ENCODE measurements at places on chromosomes 5 and 9.

DNA sequence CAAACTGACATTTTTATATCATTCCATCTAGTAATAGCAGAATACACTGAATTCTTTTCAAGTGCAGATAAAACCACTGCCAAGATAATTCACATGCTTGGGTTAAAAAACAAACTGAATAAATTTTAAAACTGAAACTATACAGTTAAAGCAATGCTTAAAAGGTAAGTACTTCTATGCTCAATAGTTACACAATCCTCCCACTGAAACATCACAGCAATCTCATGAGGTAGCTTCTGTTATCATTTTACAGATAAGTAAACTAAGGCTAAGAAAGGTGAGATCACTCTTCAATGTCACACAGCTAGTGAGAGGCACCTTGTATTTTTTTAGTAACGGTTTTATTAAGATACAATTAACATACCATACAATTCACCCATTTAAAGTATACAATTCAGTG is 13.4 kb upstream of the GOLGA1 start:
- H3K27me3 ChIP-seq: no peaks in the 10 kb centered on the region
- no peaks in the 10 kb centered on the region for H3K36me3 ChIP-seq
- no peaks in the 10 kb centered on the region for H3K4me1 ChIP-seq
- DNase-seq: no peak
- H3K4me3 ChIP-seq: no peak overlapping the region

- peaks cover 3% of the 10 kb centered on the region for H3K36me3 ChIP-seq
- H3K27ac ChIP-seq: no peak overlapping the region
- no peaks in the 10 kb centered on the region for H3K27me3 ChIP-seq
- no peak for DNase-seq
- H3K4me1 ChIP-seq: no peaks in the 10 kb centered on the region
Observed at GRCh38 chr5:27568811-27569210, 530.4 kb upstream of the CDH9 start.

- peak; percentile 50 for DNase-seq
- no peak overlapping the region for H3K4me3 ChIP-seq
- H3K4me1 ChIP-seq: peaks cover 7% of the 10 kb centered on the region
- no peaks in the 10 kb centered on the region for H3K36me3 ChIP-seq
- H3K27me3 ChIP-seq: no peaks in the 10 kb centered on the region
Observed at GRCh38 chr9:7315746-7316145, 483.8 kb downstream of the DMAC1 start.

GRCh38 chr9:91580136-91580535 is 156.5 kb upstream of the NFIL3 start:
- H3K27me3 ChIP-seq: no peaks in the 10 kb centered on the region
- no peak for DNase-seq
- no peaks in the 10 kb centered on the region for H3K36me3 ChIP-seq
- no peaks in the 10 kb centered on the region for H3K4me1 ChIP-seq
- no peak overlapping the region for H3K27ac ChIP-seq
- H3K4me3 ChIP-seq: no peak overlapping the region

- H3K27ac ChIP-seq: no peak overlapping the region
- no peaks in the 10 kb centered on the region for H3K4me1 ChIP-seq
- no peak for DNase-seq
- H3K4me3 ChIP-seq: no peak overlapping the region
- H3K27me3 ChIP-seq: peaks cover 53% of the 10 kb centered on the region
Observed at GRCh38 chr9:77016121-77016525, 3.3 kb upstream of the FOXB2 start.

- H3K36me3 ChIP-seq: no peaks in the 10 kb centered on the region
- no peaks in the 10 kb centered on the region for H3K27me3 ChIP-seq
- no peak overlapping the region for H3K4me3 ChIP-seq
- H3K27ac ChIP-seq: peak overlapping the region; percentile 39
- DNase-seq: no peak
Observed at GRCh38 chr5:177475563-177476427, 2.4 kb upstream of the DBN1 start.

DNA sequence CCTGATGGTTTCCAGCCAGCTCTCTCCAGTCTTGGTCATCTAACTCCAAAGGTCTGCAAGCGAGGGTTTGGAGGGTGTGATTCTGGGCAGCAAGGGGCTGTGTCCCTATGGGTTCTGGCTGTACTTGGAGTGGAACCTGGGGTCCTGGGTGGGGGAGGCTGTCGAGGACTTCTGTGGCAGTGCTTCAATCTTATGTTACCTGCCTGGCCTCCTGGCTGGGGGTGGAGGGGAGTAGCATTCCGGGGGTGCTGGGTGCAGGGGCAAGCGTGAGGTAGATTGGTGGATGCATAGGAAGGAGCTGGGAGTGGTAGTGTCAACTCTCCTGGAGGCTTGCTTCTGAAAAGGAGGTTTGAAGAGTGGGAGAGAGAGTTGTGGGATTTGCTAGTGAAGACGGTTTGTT is 143.4 kb downstream of the HSPA4 start:
- H3K4me1 ChIP-seq: no peaks in the 10 kb centered on the region
- no peaks in the 10 kb centered on the region for H3K36me3 ChIP-seq
- H3K27me3 ChIP-seq: no peaks in the 10 kb centered on the region
- no peak overlapping the region for H3K27ac ChIP-seq
- no peak overlapping the region for H3K4me3 ChIP-seq
- DNase-seq: no peak

GRCh38 chr5:56169281-56169680 is 63.8 kb downstream of the ANKRD55 start:
- H3K27ac ChIP-seq: no peak overlapping the region
- no peaks in the 10 kb centered on the region for H3K27me3 ChIP-seq
- no peaks in the 10 kb centered on the region for H3K36me3 ChIP-seq

DNA sequence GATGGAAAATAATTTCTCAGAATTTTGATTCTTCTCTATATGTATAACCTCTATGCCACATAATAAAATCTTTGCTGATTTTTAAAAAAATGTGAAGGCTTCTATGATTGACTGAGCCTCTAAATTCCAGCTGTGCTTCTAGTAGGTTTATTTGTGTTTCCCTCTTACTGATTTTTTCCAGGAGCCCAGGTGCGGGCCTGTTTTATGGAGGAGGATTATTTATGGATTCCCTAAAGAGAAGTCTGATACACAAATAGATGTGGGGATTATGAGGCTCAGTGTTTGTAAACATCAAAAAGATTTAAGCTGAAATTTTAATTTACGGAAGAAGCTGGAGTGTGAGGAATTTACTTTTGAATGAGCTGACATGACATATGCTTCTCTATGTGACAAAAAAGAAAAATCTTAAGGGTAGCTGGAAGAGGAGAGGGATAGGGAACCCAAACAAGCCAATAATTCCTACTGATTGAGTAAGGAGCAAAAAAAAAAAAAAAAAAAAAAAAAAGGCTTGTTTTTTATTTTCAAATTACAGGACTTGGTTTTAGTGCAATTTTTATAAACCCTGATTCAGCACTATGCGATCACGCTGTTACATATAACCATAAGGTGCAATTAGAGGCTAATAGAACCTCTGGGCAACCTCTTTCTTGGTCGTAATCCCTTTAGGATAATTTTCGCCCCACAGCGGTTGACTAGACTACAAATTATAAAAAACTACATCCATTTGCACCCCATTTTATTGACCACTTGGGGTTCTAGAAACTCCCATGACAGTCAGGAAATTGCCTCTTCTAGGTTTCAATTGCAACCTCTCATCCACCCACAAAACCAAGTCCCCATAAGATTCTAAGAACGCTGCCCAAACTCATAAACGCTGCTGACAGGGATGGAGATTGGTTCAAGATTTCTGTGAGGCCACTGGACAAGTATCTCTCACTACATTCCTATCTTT is 44.4 kb upstream of the RAI14 start:
- no peak for DNase-seq
- H3K4me1 ChIP-seq: no peaks in the 10 kb centered on the region
- H3K27ac ChIP-seq: no peak overlapping the region
- no peaks in the 10 kb centered on the region for H3K27me3 ChIP-seq
- no peak overlapping the region for H3K4me3 ChIP-seq

DNA sequence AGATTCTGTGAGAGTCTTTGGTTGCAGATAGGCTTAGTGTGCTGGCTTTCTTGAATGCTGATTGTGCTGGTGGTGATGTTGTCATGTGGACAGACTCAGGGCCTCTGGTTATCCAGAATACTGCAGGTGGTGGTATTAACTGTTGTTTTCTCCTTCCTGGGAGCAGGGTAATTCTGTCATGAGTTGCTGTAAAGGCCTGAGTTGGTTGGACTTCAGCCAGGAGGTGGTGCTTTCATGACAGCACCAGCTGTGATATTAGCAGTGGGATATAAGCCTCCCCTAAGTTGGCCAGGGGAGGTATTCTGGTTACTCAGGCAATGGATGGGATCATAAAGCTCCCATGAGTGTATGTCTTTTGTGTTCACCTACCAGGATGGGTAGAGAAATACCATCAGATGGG is 16.4 kb upstream of the RNF180 start:
- H3K27ac ChIP-seq: no peak overlapping the region
- no peak for DNase-seq
- no peak overlapping the region for H3K4me3 ChIP-seq
- no peaks in the 10 kb centered on the region for H3K27me3 ChIP-seq
- no peaks in the 10 kb centered on the region for H3K4me1 ChIP-seq

DNA sequence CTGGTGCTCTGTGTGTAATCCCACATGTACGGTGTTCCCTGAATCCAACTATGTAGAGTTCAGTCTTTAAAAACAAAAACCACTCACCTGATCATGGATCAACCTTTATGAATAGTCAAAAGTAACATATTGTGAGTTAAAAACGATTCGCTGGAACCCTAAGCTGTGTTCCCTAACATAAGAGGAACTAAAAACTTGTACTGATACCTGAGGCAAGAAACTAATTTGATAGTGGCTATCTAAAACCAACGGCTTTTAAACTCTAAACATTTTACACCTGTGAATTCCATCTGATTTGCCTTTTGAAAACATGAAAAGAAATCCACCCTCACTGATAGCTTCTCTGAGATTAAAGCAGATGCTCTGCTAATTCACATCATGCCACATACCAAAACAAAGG is 101.5 kb downstream of the DEPDC1B start:
- H3K4me3 ChIP-seq: no peak overlapping the region
- no peak overlapping the region for H3K27ac ChIP-seq
- H3K36me3 ChIP-seq: no peaks in the 10 kb centered on the region
- no peaks in the 10 kb centered on the region for H3K4me1 ChIP-seq
- DNase-seq: no peak
- H3K27me3 ChIP-seq: no peaks in the 10 kb centered on the region

DNA sequence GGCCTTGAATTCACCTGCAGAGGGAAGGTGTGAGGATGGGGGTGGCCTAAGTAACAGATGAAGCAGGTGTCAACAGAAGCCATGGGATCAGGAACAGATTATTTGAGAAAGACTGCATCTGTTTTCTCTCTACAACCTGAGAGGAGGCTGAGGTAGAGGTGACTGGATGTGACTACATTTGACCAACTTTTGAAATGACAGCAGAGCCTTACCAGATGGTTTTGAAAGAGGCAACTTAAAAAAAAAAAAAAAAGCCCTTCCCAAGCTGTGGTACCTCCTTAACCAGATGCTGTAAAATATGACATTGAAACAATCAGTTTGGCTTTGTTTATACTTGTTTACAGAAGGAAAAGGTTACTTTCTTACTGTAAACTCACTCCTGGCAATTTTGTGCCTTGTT is 108.6 kb downstream of the TRIO start:
- no peak for DNase-seq
- no peak overlapping the region for H3K4me3 ChIP-seq
- peak overlapping the region; percentile 79 for H3K27ac ChIP-seq
- H3K36me3 ChIP-seq: no peaks in the 10 kb centered on the region
- peaks cover under 1% of the 10 kb centered on the region for H3K4me1 ChIP-seq

GRCh38 chr5:127316011-127316410 is 25.4 kb downstream of the MEGF10 start:
- no peaks in the 10 kb centered on the region for H3K27me3 ChIP-seq
- no peak for DNase-seq
- no peaks in the 10 kb centered on the region for H3K4me1 ChIP-seq
- H3K36me3 ChIP-seq: no peaks in the 10 kb centered on the region
- H3K27ac ChIP-seq: no peak overlapping the region

DNA sequence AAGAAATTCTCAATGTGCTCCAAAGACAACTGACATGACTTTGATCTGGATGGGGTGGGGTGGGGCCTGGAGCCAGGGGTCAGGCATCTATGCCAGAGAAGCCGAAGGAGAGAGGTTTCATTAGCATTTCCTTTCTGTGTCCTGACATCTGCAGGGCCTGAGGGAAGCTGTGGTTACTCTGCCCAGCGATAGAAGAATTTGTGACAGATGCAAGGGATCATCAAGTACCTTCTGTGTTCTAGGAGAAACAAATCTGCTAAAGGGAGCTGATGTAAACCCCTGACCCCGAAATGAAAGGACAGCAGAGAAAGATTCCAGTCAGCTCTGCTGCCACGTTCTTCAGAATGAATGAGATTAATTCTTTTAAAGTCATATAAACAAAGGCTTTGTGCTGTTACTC is 335.7 kb downstream of the PRELID2 start:
- H3K4me1 ChIP-seq: no peaks in the 10 kb centered on the region
- no peaks in the 10 kb centered on the region for H3K27me3 ChIP-seq

- no peaks in the 10 kb centered on the region for H3K4me1 ChIP-seq
- H3K27me3 ChIP-seq: no peaks in the 10 kb centered on the region
- DNase-seq: no peak
- H3K4me3 ChIP-seq: no peak overlapping the region
- no peaks in the 10 kb centered on the region for H3K36me3 ChIP-seq
Observed at GRCh38 chr5:122454541-122454940, 142.5 kb downstream of the SNCAIP start.

- H3K36me3 ChIP-seq: no peaks in the 10 kb centered on the region
- H3K27ac ChIP-seq: no peak overlapping the region
- no peaks in the 10 kb centered on the region for H3K27me3 ChIP-seq
- no peak overlapping the region for H3K4me3 ChIP-seq
- H3K4me1 ChIP-seq: peaks cover 10% of the 10 kb centered on the region
Observed at GRCh38 chr5:172876578-172876977, 42.5 kb downstream of the ERGIC1 start.

DNA sequence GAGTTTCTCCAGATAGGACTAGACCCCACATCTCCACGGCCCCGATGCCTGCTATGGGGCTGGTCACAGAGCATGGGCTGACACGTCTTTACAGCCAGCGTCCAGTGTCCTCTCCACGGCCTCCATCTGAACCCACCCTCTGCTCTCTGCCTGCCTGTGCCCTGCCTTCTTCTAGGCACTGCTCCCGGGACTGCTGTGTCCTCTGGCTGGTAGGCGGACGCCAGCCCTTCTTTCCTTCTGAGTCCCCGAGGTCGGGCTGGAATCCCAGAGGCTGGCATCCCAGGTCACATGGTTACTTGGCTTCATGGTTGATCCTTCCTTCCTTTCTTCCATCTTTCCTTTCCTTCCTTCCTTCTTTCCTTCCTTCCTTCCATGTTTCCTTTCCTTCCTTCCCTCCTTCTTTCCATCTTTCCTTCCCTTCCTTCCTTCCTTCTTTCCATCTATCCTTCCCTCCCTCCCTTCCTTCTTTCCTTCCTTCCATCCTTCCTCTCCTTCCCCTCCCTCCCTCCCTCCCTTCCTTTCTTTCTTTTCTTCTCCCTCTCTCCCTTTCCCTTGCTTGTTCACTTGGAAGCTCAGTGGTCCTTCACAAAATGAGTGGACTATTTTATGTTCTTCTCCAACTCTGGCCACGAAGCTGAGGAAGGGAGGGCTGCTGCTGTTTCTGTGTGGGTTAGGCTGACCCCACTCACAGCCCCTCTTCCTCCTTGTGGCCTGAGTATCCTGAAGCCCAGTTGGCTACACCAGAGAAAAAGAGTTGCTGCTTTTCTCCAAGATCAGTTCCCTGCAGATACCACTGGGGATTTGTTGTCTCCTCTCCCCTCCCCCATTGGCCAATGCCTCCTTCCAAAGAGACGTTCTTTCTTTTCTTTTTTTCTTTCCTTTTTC is 66.8 kb upstream of the NEURL1B start:
- H3K36me3 ChIP-seq: no peaks in the 10 kb centered on the region
- no peaks in the 10 kb centered on the region for H3K4me1 ChIP-seq
- no peaks in the 10 kb centered on the region for H3K27me3 ChIP-seq
- no peak overlapping the region for H3K4me3 ChIP-seq
- peak overlapping the region; percentile 44 for H3K27ac ChIP-seq

- H3K4me1 ChIP-seq: peaks cover 27% of the 10 kb centered on the region
- no peak overlapping the region for H3K27ac ChIP-seq
- H3K4me3 ChIP-seq: no peak overlapping the region
- H3K27me3 ChIP-seq: peaks cover 24% of the 10 kb centered on the region
Observed at GRCh38 chr9:130940693-130941576, 1.9 kb upstream of the FIBCD1 start.
